Putamen (tissue), 1 donor: ENCODE measurements at places on chromosomes 16 and 17.

- DNase-seq: no peak
These were observed 126.6 kb downstream of the SOCS1 start for GRCh38 chr16:11129378-11129781.

DNA sequence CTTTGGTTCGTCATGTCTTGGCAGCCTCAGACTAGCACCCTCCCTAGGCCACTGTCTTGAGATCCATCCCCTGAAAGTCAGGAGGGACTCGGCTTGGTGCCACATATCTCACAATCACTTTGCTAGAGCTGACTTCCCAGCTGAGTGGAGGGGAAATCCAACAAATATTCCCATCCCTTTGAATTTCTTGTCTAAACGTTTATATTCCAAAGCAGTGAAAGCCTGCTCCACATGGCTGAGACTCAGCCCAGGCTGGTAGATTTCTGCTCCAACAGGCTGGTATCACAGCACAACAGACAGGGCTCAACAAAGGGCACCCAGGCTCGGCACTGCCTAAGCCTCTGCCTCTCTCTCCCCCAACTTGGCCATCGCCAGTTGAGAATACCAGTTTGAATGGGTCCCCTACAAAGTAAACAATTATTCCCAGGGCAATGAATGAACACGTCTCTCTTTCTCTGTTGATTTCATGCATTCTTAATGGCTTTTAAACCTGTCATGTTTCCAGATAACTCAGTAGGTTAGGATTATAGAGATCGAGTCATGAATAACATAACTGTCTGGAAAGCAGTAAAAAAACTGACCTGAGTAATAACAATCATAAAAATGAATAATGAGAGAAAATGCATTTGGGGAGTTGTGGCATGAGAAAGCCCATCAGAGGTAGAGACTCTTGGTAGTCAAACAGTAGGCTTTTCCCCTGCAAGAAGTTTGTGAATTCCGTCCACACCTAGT, 1.0 kb downstream of the KRT13 start:
- DNase-seq: no peak

DNA sequence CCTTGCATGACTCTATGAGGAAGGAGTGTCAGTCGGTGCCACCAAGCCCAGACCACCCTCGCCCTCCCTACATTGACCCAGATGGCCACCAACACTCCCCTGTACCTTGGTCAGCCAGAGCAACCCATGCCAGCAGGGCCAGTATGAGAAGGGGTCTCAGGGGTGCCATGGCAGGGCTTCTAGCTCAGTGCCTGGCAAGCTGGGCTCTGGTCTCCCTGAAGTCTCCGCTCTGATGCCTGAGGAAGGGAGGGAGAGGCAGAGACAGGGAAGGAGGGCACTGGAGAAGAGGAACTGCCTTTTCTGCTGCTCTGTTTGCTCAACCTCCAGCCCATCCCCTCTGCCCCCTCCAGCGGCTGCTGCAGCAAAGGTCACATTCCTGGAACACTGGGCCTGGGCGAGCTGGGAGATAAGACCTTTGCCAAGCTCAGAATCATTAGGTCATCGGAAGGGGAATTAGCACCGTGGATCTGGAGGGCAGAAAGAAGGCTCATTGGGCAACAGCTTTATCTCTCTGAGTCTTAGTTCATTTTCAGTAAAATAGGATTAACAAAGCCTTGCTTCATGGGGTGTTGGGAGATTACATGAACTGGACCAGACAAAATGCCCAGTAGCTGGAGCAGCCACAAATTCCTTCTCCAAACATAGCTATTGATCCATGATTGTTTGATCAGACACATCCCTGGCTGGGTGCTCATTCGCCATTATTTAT, at the start of gene VTN:
VTN (minus strand) TSS at position 273 of the 709 bp plus-strand sequence; CDS start at position 169, 104 bp downstream.
- no peak for DNase-seq

DNA sequence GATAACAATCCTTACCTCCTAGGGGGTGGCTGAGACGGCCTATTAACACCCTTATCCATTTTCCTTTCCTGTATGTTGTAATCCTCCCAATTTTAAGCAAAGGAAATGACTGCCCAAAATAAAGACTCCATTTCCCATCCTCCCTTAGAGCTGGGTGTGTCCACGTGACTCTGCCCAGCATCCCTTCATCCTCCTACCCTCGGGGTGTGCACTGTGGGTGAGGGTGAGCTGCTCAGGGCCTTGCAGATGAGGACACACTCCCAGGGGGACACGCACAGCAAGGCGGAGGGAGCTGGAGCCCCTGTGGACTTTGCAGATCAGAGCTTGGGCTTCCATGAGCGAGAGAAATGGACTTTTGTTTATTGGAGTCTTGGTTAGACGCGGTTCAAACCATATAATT, 186.8 kb downstream of the IRF8 start:
- no peak for DNase-seq

GRCh38 chr17:70544317-70544716, 375.0 kb downstream of the KCNJ2 start:
- no peak for DNase-seq

GRCh38 chr16:81623365-81624102, 155.6 kb upstream of the PLCG2 start:
- no peak for DNase-seq

- no peak for DNase-seq
These were observed 104.1 kb downstream of the BANP start for GRCh38 chr16:88055356-88055755.

- no peak for DNase-seq
These were observed 82.1 kb upstream of the CNTNAP4 start for GRCh38 chr16:76195056-76195455.

- DNase-seq: no peak
These were observed 92.4 kb downstream of the CBLN1 start for GRCh38 chr16:49189286-49189685.

DNA sequence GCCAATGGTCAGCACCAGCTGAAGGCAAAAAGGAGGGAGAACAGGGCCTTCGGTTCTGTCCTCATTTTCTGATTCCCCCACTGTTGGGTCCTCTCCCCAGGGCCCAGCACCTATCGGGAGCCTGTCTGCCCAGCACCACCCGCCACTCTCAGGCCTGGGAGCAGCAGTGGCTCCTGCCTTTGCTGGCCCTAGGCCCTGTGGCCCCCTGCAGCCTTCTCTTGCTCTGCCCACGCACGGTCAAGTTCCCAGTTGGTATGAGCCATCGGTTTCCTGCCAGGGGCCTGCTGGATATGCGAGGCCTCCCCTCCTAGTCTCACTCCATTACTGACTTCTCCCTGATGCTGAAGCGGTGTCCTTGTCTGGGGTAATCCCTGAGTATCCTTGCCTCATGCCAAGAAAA, 37.5 kb downstream of the HSBP1 start:
- DNase-seq: no peak

GRCh38 chr16:57871456-57871855, 69.2 kb upstream of the KIFC3 start:
- no peak for DNase-seq

- no peak for DNase-seq
These were observed 32.1 kb downstream of the RNF112 start for GRCh38 chr17:19443148-19443547.

GRCh38 chr16:26795184-26795583, 271.5 kb upstream of the C16orf82 start:
- no peak for DNase-seq
